ENCODE measurements at places on chromosomes 16 and 17. TPM values are rescaled to one million over a fixed set of nuclear protein-coding genes. Genes with fewer than 3 reads are reported as not detected.

The OR4D1 gene
- not detected for total RNA-seq

- H3K27me3 ChIP-seq, result no peaks in the 10 kb centered on the region
- no peak overlapping the region for H3K4me3 ChIP-seq
- no peaks in the 10 kb centered on the region for H3K4me1 ChIP-seq
- DNase-seq, result no peak
- no peak overlapping the region for H3K27ac ChIP-seq
These were observed 9.0 kb downstream of the PITPNM3 start for GRCh38 chr17:6547336-6547735.

The NR1D1 gene
- total RNA-seq, result 34.2 TPM

DNA sequence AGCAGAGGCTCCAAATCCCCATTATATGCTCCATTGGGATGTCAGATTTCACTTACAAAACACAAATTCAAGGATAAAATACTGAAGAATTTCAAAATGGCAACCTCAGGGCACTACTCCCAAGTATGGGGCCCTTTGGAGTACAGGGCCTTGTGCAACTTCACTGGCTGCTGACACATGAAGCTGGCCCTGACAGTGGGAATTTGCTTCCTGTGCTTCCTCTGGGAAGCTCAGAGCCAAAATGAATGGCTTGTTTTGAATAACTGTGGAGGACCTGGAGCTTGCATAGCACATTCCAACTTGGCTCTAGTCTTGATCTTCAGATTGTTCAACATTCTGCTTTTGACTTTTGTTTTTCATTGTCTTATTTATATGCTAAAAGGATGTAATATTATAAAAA lies 52.3 kb upstream of the HNF1B start:
- no peaks in the 10 kb centered on the region for H3K4me1 ChIP-seq
- no peak overlapping the region for H3K27ac ChIP-seq
- H3K27me3 ChIP-seq, result peaks cover 3% of the 10 kb centered on the region

The SRCIN1 gene
- not detected for total RNA-seq

- H3K4me1 ChIP-seq, result no peaks in the 10 kb centered on the region
- no peaks in the 10 kb centered on the region for H3K27me3 ChIP-seq
- no peak overlapping the region for H3K27ac ChIP-seq
- no peak for DNase-seq
These were observed 13.6 kb upstream of the CLEC18A start for GRCh38 chr16:69937465-69937951.

The SOCS3 gene
- total RNA-seq, result 16.3 TPM

GRCh38 chr17:4007346-4008081 lies 43.3 kb upstream of the ATP2A3 start:
- H3K36me3 ChIP-seq, result peaks cover 67% of the 10 kb centered on the region
- H3K4me3 ChIP-seq, result no peak overlapping the region
- H3K27me3 ChIP-seq, result no peaks in the 10 kb centered on the region
- no peak overlapping the region for H3K27ac ChIP-seq
- DNase-seq, result no peak
